GM23248 (cell line): ENCODE measurements at places on chromosomes 2 and 18. TPM values are rescaled to one million over a fixed set of nuclear protein-coding genes. Genes with fewer than 3 reads are reported as not detected.

PSD4 gene
- 0.63 and 1.1 TPM in 2 replicates for polyA plus RNA-seq

SGO2 gene
- polyA plus RNA-seq, result 11.7 and 14.5 TPM in 2 replicates

PID1 gene
- polyA plus RNA-seq, result 8.6 and 9.6 TPM in 2 replicates

SERPINB4 gene
- polyA plus RNA-seq, result not detected in 2 replicates

DES gene
- polyA plus RNA-seq, result 0.75 and 1.1 TPM in 2 replicates

MFF gene
- polyA plus RNA-seq, result 300 and 301 TPM in 2 replicates

OTOS gene
- not detected in 2 replicates for polyA plus RNA-seq

LRRC30 gene
- not detected in 2 replicates for polyA plus RNA-seq

PLCD4 gene
- polyA plus RNA-seq, result 1.6 TPM in 2 replicates

UGT1A4 gene
- not detected in 2 replicates for polyA plus RNA-seq

MC4R gene
- 0.14 and 0.33 TPM in 2 replicates for polyA plus RNA-seq

RIT2 gene
- polyA plus RNA-seq, result not detected in 2 replicates

CIB4 gene
- polyA plus RNA-seq, result not detected in 2 replicates

PPP1R1C gene
- polyA plus RNA-seq, result not detected in 2 replicates

REG1B gene
- not detected in 2 replicates for polyA plus RNA-seq

ACAA2 gene
- 94.8 and 99.6 TPM in 2 replicates for polyA plus RNA-seq

ITPRID2 gene
- polyA plus RNA-seq, result 26.4 and 27.8 TPM in 2 replicates

SPP2 gene
- polyA plus RNA-seq, result not detected in 2 replicates

SEPTIN10 gene
- polyA plus RNA-seq, result 142 and 144 TPM in 2 replicates

KCNF1 gene
- 0.10 TPM in 2 replicates for polyA plus RNA-seq

IMPACT gene
- 43.2 and 43.4 TPM in 2 replicates for polyA plus RNA-seq

INHBB gene
- polyA plus RNA-seq, result 0.19 and 0.49 TPM in 2 replicates

CD207 gene
- polyA plus RNA-seq, result not detected in 2 replicates

MALL gene
- 61.6 and 68.5 TPM in 2 replicates for polyA plus RNA-seq

GIGYF2 gene
- 26.1 and 27.2 TPM in 2 replicates for polyA plus RNA-seq

CNDP1 gene
- polyA plus RNA-seq, result not detected in 2 replicates

CLEC4F gene
- not detected in 2 replicates for polyA plus RNA-seq

PUM2 gene
- 12.0 and 13.6 TPM in 2 replicates for polyA plus RNA-seq

C1GALT1C1L gene
- polyA plus RNA-seq, result 0.41 and 0.54 TPM in 2 replicates

LPIN2 gene
- polyA plus RNA-seq, result 19.5 and 19.8 TPM in 2 replicates

ATP5MC3 gene
- 365 and 370 TPM in 2 replicates for polyA plus RNA-seq

PROKR1 gene
- not detected in 2 replicates for polyA plus RNA-seq

MALT1 gene
- polyA plus RNA-seq, result 10.9 and 12.6 TPM in 2 replicates

ADRA2B gene
- not detected in 2 replicates for polyA plus RNA-seq

PCARE gene
- polyA plus RNA-seq, result not detected in 2 replicates

TFCP2L1 gene
- not detected in 2 replicates for polyA plus RNA-seq

ANKRD36B gene
- polyA plus RNA-seq, result 6.2 and 9.8 TPM in 2 replicates

FBXO41 gene
- 0.38 and 0.44 TPM in 2 replicates for polyA plus RNA-seq

CD28 gene
- 0.10 and 0.11 TPM in 2 replicates for polyA plus RNA-seq

UGT1A8 gene
- not detected in 2 replicates for polyA plus RNA-seq

DLGAP1 gene
- polyA plus RNA-seq, result 0.13 and 0.29 TPM in 2 replicates

CXCR4 gene
- 0.15 and 0.16 TPM in 2 replicates for polyA plus RNA-seq

SCN9A gene
- 6.1 and 7.2 TPM in 2 replicates for polyA plus RNA-seq

CNTNAP5 gene
- polyA plus RNA-seq, result not detected in 2 replicates

DGUOK gene
- polyA plus RNA-seq, result 116 and 126 TPM in 2 replicates

GKN2 gene
- not detected in 2 replicates for polyA plus RNA-seq

R3HDM1 gene
- 16.2 and 18.9 TPM in 2 replicates for polyA plus RNA-seq

SLC11A1 gene
- 0.13 and 0.16 TPM in 2 replicates for polyA plus RNA-seq
